Breast epithelium (tissue), 4 donors: ENCODE measurements at places on chromosomes 3 and 15. TPM values are rescaled to one million over a fixed set of nuclear protein-coding genes. Genes with fewer than 3 reads are reported as not detected.

The ADCY5 gene
- 32.5 TPM for total RNA-seq

The IL17RB gene
- total RNA-seq = 46.5 TPM

The LHFPL4 gene
- not detected for total RNA-seq

The NOX5 gene
- 1.0 TPM for total RNA-seq

The GPR160 gene
- total RNA-seq = 4.2 TPM

The GOLGA8G gene
- not detected for total RNA-seq

The ERICH6 gene
- total RNA-seq = 0.29 TPM

The MYZAP gene
- total RNA-seq = 12.1 TPM

The SCAANT1 gene
- not detected for total RNA-seq

- no peak for DNase-seq
- H3K27me3 ChIP-seq = no peaks in the 10 kb centered on the region
- H3K36me3 ChIP-seq = no peaks in the 10 kb centered on the region
- H3K27ac ChIP-seq = no peak overlapping the region
- H3K4me1 ChIP-seq = no peaks in the 10 kb centered on the region
Measured at GRCh38 chr3:114033721-114034120, 22.6 kb downstream of the CCDC191 start.

GRCh38 chr3:160210799-160211221 lies 14.4 kb upstream of the C3orf80 start:
- H3K27ac ChIP-seq = no peak overlapping the region
- no peak for DNase-seq
- H3K27me3 ChIP-seq = no peaks in the 10 kb centered on the region
- H3K4me3 ChIP-seq = no peak overlapping the region
- no peaks in the 10 kb centered on the region for H3K4me1 ChIP-seq

DNA sequence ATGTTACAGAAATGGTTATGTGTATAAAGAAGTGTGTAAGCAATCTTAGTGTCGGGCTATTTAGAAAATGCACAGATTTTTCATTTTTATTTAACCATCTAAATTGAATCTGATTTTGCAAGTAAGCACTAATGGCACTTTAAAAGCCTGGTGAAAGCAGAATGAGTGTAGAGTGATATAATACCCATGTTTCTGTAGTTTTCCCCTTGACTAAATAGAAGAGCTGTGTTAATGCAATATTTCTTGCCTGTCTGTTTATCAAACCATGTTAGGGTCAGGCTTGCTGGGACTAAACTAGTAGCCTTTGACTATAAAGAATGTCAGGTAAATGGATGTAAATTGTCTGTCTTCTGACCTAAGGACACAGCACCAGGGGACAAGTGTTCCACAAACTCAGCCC lies 714.0 kb downstream of the CADM2 start:
- H3K4me1 ChIP-seq = no peaks in the 10 kb centered on the region
- no peaks in the 10 kb centered on the region for H3K27me3 ChIP-seq
- DNase-seq = no peak
- no peak overlapping the region for H3K4me3 ChIP-seq
- no peaks in the 10 kb centered on the region for H3K36me3 ChIP-seq
- H3K27ac ChIP-seq = no peak overlapping the region

- H3K27me3 ChIP-seq = no peaks in the 10 kb centered on the region
- no peak for DNase-seq
- peak overlapping the region; percentile 32 for H3K27ac ChIP-seq
- H3K36me3 ChIP-seq = no peaks in the 10 kb centered on the region
- no peak overlapping the region for H3K4me3 ChIP-seq
Measured at GRCh38 chr3:171295484-171296373, 164.5 kb downstream of the TNIK start.

GRCh38 chr15:38150794-38151193 lies 101.8 kb upstream of the SPRED1 start:
- DNase-seq = no peak
- no peaks in the 10 kb centered on the region for H3K36me3 ChIP-seq
- no peak overlapping the region for H3K4me3 ChIP-seq

DNA sequence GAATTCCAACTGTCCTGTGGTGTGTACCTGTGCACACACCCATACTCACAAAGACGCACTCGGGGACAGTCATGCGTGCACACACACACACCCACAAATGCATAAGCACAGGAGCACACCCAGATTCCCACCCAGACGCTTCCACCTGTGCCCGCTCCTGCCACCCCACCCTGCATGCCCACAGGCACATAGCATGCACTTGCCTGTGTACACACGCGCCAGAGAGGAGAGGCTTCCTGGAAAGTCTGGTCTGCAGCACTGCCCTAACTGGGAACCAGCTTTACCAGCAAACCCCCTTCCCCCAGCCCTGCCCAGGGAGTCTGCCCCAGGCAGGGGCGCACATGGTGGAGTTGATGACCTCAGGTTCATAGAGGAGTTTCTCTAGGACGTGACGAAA lies 246.2 kb downstream of the UACA start:
- H3K27me3 ChIP-seq = no peaks in the 10 kb centered on the region
- no peak for DNase-seq
- H3K4me3 ChIP-seq = no peak overlapping the region

DNA sequence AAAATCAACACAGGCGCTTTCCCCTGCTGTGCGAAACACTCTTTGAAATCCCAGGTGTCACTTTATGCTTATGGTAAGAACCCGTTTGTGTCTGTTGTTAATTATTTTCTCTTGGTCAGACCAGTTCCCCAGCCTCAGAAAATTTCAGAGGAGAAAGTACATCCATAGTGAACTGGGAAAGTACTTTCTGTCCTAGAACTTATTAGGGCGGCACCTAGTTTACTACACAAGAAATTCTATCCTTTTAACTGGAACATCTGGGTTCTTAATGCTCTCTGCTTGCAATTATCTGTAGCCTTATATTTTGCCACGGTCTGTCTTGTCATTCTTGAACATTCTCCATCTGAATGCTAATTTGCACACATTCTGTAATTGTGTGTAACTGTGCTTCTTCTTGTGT lies 215.0 kb downstream of the PTPRG start:
- no peak for DNase-seq
- H3K27ac ChIP-seq = no peak overlapping the region
- no peaks in the 10 kb centered on the region for H3K36me3 ChIP-seq
- H3K4me3 ChIP-seq = no peak overlapping the region
- no peaks in the 10 kb centered on the region for H3K4me1 ChIP-seq

DNA sequence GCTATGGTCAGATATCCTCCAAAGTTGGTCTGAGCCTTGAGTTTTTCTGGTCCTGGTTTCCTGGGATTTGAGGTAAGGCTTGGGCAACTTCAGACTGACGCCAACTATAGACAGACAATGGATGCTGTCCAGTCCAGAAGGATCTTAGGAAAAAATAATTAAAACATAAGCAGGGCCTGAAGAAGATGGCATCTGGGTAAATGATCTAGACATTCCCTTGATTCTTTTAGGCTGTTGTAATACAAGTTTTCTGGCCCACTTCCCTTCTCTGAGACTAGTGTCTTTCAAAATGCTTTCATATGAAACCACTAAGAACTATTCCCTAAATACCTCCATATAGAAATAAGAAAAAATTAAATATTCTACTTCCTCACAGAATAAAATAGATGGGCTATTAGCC lies 47.7 kb upstream of the PLXND1 start:
- no peak for DNase-seq
- H3K4me3 ChIP-seq = no peak overlapping the region
- H3K4me1 ChIP-seq = no peaks in the 10 kb centered on the region
- no peak overlapping the region for H3K27ac ChIP-seq
- H3K36me3 ChIP-seq = no peaks in the 10 kb centered on the region

DNA sequence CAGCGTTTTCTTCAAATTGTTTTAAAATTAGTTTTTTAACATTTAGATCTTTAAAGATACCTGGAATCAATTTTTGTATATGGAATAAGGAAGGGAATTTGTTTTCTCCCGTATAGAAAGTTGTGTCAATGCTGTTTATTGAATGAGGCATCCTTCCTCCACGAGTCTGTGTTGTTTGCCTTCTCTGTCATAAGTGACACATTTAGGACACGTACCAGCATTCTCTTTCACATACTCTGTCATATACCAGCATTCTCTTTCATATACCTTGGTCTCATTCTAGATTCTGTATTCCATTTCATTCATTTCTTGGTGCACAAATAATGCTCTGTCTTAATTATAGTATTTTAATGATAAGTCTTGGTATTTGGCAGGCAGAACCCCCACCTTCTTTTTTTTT lies 10.3 kb downstream of the ATP11B start:
- H3K27ac ChIP-seq = no peak overlapping the region
- no peaks in the 10 kb centered on the region for H3K36me3 ChIP-seq
- DNase-seq = no peak
- H3K4me3 ChIP-seq = no peak overlapping the region

DNA sequence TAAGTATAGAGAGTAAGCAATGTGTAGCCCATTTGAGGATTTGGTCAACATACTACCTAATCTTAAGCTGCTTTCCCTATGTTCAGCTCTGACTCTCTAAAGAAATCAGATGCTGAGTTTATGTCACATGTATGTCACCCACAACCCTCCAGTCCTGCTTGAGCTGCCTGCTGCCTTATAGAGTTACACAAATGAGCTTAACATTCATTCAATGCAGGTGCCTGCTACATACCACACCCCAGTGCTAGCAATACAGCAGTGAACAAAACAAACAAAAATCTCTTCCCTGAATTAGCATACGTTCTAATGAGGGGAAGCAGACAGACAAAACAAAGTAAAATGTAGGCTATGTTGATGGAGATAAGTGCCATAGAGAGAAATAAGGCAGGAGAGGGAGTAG lies 93.0 kb downstream of the HHLA2 start:
- no peak overlapping the region for H3K4me3 ChIP-seq
- H3K27me3 ChIP-seq = no peaks in the 10 kb centered on the region
- DNase-seq = no peak
- H3K4me1 ChIP-seq = no peaks in the 10 kb centered on the region
- H3K27ac ChIP-seq = no peak overlapping the region

GRCh38 chr3:150877303-150877702 lies 27.9 kb downstream of the MINDY4B start:
- no peaks in the 10 kb centered on the region for H3K36me3 ChIP-seq
- no peak overlapping the region for H3K4me3 ChIP-seq
- H3K4me1 ChIP-seq = no peaks in the 10 kb centered on the region
- no peaks in the 10 kb centered on the region for H3K27me3 ChIP-seq

- DNase-seq = no peak
- H3K4me1 ChIP-seq = no peaks in the 10 kb centered on the region
- no peak overlapping the region for H3K27ac ChIP-seq
- no peak overlapping the region for H3K4me3 ChIP-seq
- H3K36me3 ChIP-seq = peaks cover 9% of the 10 kb centered on the region
- H3K27me3 ChIP-seq = no peaks in the 10 kb centered on the region
Measured at GRCh38 chr15:89187301-89187985, 33.9 kb downstream of the RLBP1 start.

- no peaks in the 10 kb centered on the region for H3K27me3 ChIP-seq
- H3K4me3 ChIP-seq = no peak overlapping the region
- H3K27ac ChIP-seq = no peak overlapping the region
- no peaks in the 10 kb centered on the region for H3K4me1 ChIP-seq
- no peak for DNase-seq
Measured at GRCh38 chr15:60218256-60218655, 179.5 kb downstream of the ANXA2 start.

DNA sequence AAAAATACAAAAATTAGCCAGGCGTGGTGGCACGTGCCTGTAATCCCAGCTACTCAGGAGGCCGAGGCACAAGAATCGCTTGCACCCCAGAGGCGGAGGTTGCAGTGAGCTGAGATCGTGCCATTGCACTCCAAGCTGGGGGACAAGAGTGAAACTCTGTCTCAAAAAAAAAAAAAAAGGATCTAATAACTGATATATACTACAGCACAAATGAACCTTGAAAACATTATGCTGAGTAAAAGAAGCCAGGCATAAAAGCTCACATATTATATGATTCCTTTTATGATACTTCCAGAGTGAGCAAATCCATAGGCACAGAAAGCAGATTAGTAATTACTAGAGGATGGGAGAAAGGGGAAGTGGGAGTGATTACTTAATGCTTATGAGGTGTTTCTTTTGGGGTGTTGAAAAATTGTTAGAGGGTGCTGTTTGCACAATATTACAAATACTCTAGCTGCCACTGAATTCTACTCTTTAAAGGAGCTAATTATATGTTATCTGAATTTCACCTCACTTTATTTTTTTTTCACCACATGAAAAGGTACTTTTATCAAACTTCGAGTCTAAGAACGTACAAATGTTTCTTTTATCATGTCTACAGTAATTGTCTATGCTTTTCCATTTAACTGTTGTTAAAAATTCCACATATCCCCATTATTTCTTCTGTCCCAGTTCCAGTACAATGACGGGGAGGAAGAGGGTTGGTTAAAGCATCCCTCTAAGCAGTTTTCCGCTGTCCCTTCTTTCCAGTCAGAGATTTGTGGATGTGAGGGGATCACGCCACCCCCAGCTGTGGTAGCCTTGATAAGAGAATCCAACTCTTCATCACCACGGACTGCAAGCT lies 77.7 kb upstream of the FAM174B start:
- peak overlapping the region; percentile 32 for H3K27ac ChIP-seq
- H3K36me3 ChIP-seq = no peaks in the 10 kb centered on the region
- H3K27me3 ChIP-seq = no peaks in the 10 kb centered on the region
- peak overlapping the region; percentile 47 for H3K4me3 ChIP-seq
- no peak for DNase-seq

DNA sequence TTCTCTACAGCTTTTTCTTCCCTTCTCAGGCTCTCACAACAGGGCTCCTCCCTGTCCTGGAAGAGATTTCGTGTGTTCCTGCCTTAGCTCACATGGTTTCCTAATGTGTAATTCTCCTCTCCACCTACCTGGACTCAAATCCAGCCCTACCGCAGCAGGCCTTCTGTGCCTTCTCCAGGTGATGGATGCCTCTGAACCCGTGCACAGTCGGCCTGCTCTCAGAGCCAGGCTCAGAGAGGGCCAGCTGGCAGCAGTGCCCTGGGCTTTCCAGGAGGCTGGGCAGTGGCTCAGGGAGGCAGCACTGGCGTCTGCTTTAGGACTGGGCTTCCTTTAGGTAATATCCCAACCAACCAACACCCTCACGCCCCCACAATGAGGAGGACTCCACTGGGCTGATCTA lies 123.2 kb upstream of the TMC3 start:
- no peaks in the 10 kb centered on the region for H3K36me3 ChIP-seq
- H3K4me1 ChIP-seq = no peaks in the 10 kb centered on the region
- no peaks in the 10 kb centered on the region for H3K27me3 ChIP-seq
- no peak for DNase-seq
- no peak overlapping the region for H3K4me3 ChIP-seq

DNA sequence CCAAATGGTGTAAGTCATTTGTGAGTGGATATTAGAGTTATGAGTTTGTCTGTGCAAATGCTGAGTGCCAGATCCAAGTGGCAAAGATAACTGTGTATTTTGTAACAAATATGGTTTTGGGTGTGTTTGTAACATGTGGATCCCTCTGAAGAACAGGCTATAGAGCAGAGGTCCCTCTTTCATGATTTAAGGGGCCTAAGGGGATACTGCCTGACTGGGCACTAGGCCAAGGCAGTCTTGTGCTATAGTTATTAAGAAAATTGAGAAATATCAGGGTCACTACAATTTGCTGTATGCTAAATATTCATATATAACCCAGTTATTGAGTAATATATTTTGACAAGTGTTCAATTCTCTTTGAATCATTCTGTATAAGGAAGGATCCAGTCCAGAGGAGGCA lies 555.6 kb upstream of the RGMA start:
- no peak overlapping the region for H3K4me3 ChIP-seq
- no peaks in the 10 kb centered on the region for H3K36me3 ChIP-seq
- no peak overlapping the region for H3K27ac ChIP-seq
- no peaks in the 10 kb centered on the region for H3K4me1 ChIP-seq
- H3K27me3 ChIP-seq = no peaks in the 10 kb centered on the region
- DNase-seq = no peak
